ENCODE measurements at places on chromosomes 4 and X.

GRCh38 chrX:6758234-6758633 is 223.3 kb upstream of the VCX3A start:
- no peak for DNase-seq

- DNase-seq = no peak
Observed at GRCh38 chr4:73729534-73730165, 10.7 kb upstream of the CXCL8 start.

- no peak for DNase-seq
Observed at GRCh38 chr4:24973747-24974601, 56.8 kb downstream of the LGI2 start.

DNA sequence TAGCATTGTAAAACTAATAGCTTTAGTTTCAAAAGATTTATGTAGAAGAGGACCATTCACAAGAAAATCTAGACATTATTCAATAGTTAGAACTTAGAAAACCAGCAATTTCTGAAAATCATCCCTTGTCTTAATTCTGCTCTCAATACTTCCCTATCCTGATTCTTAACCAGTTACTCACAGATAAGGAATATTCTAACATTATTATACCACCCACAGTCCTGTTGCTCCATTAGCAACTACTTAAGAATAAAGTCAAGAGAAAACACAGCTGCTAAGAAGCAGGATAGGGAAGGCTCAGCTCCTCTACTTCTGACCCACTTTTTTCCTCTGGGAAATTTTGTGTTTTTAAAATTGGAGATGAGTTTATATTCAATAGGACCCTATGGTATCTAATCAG is 47.7 kb downstream of the PHKA1 start:
- no peak for DNase-seq

- no peak for DNase-seq
Observed at GRCh38 chrX:47297874-47298273, 65.1 kb downstream of the USP11 start.

- peak; percentile 31 for DNase-seq
Observed at GRCh38 chrX:38754102-38754790, 47.0 kb upstream of the MID1IP1 start.

DNA sequence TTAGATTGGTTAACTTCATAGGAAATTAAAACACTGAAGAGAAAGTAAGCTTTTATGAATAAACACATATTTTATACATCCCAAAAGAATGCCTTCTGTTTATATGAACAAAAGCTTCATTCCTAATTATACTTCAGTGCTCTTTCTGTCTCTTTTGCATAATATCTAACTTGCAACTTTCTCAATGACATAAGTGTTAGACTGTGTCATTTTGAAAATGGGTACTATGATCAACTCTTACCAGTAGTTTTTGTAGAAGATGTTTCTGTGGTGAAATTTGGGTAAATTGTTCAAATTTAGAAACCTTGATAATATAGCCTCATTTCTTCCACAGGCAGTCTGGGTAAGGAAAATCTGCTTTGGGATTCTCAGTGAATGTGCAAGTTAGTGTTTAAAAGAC is 991.4 kb downstream of the CCSER1 start:
- no peak for DNase-seq

- DNase-seq = no peak
Observed at GRCh38 chr4:111506706-111507105, 638.5 kb upstream of the FAM241A start.

- DNase-seq = no peak
Observed at GRCh38 chrX:18945483-18945882, 38.4 kb downstream of the PHKA2 start.

- no peak for DNase-seq
Observed at GRCh38 chrX:48903290-48903689, 5.6 kb downstream of the PQBP1 start.

DNA sequence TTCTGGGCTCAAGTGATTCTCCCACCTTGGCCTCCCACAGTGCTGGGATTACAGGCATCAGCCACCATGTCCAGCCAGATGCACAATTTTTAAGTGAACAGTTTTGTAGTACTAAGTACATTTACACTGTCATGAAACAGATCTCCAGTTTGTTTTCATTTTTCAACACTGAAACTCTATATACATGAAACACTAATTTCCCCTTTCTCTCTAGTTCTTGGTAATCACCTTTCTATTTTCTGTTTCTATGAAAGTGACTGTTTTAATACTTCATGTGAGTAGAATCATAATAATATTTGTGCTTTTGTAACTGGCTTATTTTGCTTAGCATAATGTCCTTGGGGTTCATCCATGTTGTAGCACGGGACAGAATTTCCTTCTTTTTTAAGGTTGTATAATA is 237.4 kb downstream of the CAMK2D start:
- no peak for DNase-seq

GRCh38 chrX:31237189-31237588 is 165.3 kb upstream of the FTHL17 start:
- DNase-seq = no peak

DNA sequence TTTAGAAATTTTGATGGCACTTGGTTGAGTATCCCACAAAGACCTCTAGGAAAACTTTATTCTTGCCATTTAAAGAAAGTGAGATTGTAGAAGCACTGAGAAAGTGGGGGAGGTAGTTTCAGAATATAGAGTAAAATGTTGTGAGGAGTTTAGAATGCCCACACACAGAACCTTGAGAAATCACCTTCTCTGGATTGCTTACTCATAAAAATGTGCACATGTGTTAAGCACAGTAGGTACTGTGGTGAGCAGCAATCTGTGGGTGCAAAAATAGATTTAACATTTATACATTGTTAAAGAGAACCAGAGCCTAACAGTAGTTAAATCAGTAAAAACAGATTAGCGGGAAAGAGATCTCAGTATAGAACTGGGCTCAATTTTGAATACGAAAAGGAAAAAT is 201.2 kb upstream of the NWD2 start:
- DNase-seq = no peak

GRCh38 chrX:109952050-109952449 is 50.9 kb upstream of the TMEM164 start:
- DNase-seq = no peak

- DNase-seq = no peak
Observed at GRCh38 chr4:184110452-184111224, 107.0 kb downstream of the ENPP6 start.

All from stimulated activated CD8-positive, alpha-beta memory T cell treated with anti-CD3 and anti-CD28 coated beads, Interleukin-4, amount 100 ng/mL, for 48 hours (primary cell).